ENCODE measurements at places on chromosomes 7 and 10.

- peak; percentile 46 for DNase-seq
These were observed 2.9 kb upstream of the GET4 start for GRCh38 chr7:873367-874002.

DNA sequence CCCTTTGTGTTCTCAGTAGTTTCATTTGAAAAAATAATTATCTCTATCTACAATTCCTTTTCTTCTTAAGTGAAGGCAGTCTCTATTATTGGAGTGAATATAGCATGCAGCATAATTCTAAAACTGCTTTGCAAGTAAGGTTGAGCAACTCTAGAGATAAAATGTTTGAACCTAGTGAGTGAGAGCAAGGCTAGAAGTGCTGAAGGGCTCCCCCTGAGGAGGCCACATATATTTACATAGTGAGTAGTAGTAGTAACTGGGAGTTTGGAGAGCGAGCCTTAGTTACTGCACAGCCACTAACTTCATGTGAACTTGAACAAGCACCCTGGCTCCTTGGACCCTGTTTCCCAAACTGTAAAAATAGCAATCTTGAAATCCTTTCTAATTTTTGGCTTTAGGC is 141.5 kb upstream of the DKK1 start:
- no peak for DNase-seq

GRCh38 chr10:104396581-104396980 is 42.9 kb downstream of the CFAP58 start:
- DNase-seq: no peak

GRCh38 chr10:3750006-3750816 is 34.8 kb downstream of the KLF6 start:
- no peak for DNase-seq

DNA sequence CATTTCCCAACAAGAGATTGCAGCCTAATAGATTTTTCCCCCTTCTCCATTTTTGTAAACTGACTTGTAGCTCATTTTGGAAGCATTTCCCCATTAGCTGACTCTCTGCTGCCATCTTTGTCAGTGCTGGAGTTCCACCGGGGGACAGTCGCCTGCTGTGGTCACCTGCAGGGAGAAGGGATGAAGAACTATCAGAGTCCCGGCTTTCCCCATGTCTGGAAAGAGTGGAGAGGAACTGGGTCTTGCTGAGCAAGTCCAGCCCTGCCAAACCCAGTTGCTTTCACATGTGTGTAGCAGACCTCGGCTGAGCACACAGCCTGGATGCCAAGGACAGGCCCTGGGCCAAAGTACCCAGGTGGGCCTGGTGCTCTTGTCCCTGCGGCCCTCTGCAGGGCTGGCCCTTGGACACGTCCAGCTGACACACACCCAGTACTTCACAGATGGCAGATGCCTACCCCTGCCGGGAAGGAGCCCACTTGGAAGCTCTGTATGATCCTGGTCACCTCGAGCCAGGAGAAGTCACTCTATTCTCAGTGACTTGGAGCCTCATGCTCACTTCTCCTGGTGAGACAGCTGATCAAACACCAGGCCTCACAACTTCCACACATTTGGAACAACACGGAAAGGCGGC is 157.3 kb upstream of the NPVF start:
- DNase-seq: no peak

- DNase-seq: no peak
These were observed 35.6 kb upstream of the PPP1R17 start for GRCh38 chr7:31651234-31652062.

- DNase-seq: no peak
These were observed 48.9 kb downstream of the PUS7 start for GRCh38 chr7:105473163-105473562.

- no peak for DNase-seq
These were observed 255.8 kb downstream of the ABCA13 start for GRCh38 chr7:48426966-48427555.

GRCh38 chr7:115779561-115779960 is 251.0 kb downstream of the TFEC start:
- no peak for DNase-seq

- peak; percentile 20 for DNase-seq
These were observed 1.4 kb downstream of the TRA2A start for GRCh38 chr7:23530405-23530804.

GRCh38 chr10:80279146-80279545 is 10.3 kb downstream of the MAT1A start:
- DNase-seq: no peak

GRCh38 chr10:133335246-133336117 is 1.2 kb downstream of the CALY start:
- peak; percentile 67 for DNase-seq

DNA sequence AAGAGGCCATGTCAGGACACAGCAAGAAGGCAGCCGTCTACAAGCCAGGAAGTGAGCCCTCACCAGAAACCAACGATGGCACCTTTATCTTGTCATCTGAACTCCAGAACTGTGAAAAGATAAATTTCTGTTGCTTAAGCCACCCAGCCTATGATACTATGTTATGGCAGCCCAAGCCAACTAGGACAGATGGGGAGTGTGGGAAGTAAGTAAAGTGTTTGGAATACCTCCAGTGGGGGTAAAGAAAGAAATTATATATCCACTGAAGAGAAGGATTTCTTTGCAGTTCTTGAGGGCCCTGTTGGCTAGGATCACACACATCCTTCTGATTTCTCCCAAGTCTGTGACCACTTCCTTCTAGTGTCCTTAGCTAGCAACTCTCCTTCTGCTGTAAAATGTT is 384.4 kb downstream of the TNS3 start:
- no peak for DNase-seq

DNA sequence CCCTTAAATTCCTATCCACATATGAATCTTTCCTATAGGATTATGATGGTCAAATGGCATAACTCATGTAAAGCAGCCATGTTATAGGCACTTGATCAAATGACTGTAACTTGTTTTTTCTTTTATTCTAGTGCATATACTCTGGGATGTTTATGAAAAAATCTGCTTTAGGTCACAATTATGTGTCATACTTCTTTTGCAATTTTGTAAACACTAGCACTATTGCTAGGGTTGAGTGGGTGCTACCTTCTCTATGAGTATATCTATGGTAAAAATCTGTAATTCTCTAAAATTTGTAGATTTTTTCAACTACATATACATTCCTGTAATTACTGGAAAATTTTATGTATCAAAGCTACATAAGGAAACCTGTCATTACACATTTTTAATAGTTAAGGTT is 50.0 kb downstream of the HGF start:
- no peak for DNase-seq

GRCh38 chr7:40659231-40659630 is 524.4 kb downstream of the SUGCT start:
- no peak for DNase-seq

DNA sequence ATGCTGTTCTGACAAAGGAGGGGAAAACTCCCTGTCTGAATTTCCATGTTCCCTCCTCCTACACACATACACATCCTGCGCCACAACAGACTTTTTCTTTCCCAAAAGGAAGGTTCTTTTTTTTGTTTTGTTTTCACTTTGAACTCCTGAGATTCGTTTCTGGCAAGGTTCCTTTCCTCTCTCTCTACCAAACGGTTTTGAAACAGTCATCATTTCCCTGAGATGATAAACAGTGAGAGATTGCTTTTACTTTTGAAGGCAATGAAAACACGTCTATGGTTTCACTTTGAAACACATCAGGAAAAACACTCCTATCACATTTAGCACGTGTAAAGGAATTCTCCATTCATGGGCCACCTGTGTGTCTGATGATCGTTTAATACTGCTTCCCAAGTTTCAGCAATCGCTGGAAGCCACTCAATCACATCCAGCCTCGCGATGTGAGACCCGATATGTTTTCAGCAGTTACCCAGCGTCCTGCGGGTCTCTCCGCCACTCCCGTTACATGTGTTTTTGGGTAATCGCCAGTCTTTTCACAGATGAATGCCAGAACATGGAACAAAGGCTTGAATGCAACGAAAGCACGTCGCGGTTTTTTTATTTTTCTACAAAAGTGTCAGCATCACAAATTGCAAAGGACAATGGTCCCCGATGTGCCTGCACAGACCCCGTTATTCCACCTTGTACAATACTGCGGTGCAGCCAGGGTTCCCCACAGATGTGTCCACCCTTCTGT is 62.8 kb upstream of the CUX1 start:
- no peak for DNase-seq

DNA sequence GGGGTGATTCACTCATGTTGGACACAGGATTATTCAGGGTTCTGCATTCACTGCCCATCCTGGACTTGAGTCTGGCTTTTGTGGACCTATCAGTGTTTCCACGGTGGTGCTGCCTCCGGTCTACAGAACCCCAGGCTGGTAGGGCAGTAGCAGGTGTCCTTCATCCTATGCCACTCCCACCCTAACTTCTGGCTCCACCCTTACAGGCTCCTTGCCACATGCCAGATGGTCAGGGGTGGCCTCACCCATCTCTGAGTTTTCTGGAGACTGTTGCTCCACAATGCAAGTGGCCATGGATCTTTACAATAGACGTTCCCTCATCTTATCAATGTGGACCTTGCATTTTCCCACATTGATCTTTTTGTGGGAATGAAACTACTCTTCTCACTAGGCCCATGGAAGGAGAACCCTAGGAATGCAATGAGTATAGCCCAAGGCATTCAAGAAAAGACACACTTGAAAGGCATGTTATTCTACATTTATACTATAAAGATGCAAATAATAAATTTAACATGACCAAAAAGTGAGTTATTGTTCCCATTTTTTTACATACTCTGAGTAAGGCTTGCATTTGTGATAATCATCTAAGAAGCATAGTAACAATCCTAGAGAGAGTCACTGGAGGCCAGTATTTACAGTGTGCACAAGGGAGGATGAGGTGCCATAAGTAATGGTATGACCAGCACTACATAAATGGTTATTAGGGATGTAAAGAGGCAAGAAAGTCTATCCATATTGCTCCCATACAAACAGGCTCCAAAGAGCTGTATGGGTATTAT is 57.4 kb upstream of the ADO start:
- no peak for DNase-seq

DNA sequence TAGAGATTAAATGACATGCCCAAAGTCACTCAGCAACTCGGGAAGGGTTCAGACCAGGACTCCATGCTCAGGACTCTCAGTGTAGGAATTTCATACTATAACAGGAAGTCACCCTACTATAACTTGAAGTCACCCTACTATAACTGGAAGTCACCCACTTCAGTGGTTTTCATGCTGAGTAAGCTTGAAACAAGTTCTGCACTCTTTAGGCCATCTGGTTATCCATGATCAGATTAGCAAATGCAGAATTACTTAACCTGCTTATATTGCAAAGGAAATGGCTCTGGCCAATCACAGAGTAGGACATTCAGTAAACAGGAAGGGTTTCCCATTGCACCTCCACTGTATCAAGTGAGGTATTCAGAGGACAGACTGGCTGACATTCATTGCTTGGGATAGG is 1240.4 kb downstream of the GATA3 start:
- DNase-seq: no peak

DNA sequence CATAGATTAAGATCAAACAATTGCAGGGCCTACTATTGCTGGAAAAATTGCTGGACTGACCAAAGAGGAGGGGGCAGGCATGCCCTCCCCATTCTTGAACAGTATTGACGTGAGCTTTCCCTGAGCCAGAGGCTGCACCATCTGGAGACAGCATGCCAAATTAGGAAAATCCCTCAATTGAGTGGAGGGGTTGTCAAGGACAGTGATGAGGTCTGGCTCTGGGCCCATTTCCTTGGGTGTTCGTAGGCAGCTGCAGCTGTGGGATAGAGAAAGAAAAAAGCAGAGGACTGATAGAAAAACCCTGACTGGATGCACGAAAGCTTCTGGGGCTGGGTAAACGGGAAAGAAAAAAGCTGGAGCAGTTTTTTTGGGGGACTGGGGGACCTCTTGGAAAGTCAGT is 22.8 kb upstream of the ORC5 start:
- DNase-seq: no peak

DNA sequence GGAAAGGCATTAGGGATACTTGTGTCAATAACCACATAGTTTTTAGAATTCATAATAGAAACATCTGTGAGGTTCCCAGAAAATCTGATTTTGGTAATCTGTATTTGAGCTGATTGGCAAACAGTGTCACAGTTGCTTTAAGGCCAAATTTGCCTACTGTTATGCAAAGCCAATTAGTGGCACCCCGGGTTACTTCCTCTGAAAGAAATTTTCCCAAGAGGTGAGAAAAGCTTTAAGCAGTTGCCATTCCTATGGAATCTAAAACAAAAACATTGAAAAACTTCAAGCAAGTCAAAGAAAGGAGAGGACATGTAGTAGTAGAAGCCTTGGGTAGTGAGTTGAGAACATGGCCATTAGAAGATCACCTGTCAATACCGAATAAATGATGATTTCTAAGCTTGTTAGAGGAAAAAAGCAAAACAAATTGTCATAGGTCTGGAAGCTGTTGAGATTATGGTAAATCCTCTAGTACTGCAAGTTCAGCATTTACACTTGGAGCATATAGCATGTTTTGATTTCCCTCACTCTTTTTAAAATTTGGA is 176.8 kb downstream of the TWIST1 start:
- no peak for DNase-seq

- DNase-seq: no peak
These were observed 74.2 kb downstream of the SNX10 start for GRCh38 chr7:26365901-26366275.

DNA sequence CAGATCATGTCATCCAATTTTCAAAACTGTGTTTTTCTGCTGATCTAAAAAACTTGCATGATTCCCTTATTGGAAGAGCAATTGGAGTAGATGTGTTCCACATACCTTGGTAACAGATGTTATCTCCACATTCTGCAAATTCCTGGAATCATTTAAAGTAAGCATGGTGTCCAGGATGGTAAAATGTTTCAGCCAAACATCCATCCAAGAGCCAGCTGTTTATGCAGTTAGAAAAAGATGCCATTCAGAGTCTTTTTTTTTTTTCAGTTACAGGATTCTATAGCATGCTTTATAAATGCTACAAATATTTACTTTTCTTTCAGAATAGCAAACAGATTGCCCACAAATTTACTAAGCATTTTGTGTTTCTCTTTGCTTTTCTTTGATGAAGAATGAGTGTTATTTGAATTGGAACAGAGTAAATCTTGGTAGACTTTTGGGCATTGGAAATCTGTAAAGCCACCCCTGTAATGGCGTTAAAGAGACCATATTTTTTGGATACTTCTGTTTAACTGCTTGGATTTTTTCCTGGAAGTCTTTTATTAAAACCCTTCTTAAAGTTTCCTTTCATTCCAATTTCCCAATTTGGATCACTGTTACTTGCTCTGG is 149.8 kb downstream of the GNAT3 start:
- DNase-seq: no peak

GRCh38 chr10:3948843-3949242 is 163.8 kb upstream of the KLF6 start:
- peak; percentile 61 for DNase-seq

DNA sequence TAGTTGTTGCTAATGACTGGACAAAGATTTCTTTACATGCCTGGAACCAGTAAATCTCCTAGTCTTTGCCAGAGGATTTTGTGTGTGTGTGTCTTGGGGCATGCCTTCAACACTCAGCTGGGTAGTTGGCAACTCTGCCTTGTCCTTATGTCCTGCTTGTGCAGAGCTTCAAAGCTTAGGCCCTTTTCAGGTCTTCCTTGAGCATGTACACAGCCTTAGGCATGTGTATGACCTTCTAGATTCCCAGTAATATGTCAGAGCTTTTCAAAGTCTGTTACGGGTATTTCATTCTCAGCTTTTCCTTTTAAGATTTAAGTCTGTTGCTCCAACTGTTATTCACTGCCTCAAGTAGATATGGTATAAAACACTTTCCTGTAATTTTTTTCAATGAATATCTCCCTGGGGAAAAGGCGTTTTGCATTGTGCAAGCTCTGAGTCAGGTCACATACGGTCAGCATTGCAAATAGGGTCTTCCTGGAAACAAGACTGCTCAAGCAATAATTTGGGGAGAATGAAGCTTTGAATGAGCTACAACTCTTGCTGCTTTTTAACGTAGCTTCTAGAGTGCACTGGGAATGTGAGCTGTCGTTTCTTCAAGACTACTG is 25.5 kb downstream of the SHOC2 start:
- DNase-seq: no peak

GRCh38 chr7:148650232-148650858 is 48.4 kb upstream of the CUL1 start:
- no peak for DNase-seq

All from activated gamma-delta T cell treated with anti-CD3 and anti-CD28 coated beads, Interleukin-2, amount 50 U/mL, for 16 hours (primary cell).